ENCODE measurements at places on chromosomes 4 and X. TPM values are rescaled to one million over a fixed set of nuclear protein-coding genes. Genes with fewer than 3 reads are reported as not detected.

Gene TMPRSS11D
- total RNA-seq, result not detected

Gene MAGEA12
- not detected for total RNA-seq

Gene CXorf49
- total RNA-seq, result not detected

Gene MPP1
- 27.5 TPM for total RNA-seq

GRCh38 chrX:31213941-31214340 is 142.1 kb upstream of the FTHL17 start:
- DNase-seq, result no peak

DNA sequence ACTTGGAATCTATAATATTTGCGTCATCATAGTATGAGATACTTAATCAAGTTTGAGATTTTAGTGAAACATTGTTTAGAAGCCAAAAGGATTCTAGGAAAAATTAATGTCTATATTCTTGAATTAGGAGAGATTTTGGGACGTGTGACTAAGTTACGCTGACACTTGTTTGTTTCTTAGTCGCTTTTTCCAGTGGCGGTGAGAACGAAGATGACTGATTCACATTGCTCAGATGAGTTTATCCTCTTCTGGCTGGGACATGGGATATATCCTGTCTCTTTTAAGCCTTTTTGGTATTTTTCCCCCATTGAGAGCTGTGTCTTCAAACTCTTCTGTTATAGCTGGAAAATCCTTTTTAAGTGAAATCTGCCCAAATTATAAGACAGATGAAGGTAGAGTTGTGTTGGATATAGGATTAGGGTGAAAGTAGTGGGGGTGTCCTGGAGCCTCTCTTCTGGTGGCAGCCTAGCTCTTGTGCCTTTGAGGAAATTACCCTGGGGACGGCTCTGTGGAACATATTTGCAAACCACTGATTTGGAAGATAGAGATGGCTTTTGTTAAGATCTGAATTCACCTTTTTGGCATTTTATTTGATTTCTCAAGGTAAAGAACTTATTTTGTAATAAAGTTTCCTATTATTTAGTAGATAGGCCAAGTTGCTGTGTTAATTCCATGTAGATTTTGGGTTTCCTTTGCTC is 49.7 kb downstream of the HTT start:
- DNase-seq, result no peak

- DNase-seq, result no peak
These were observed 967.9 kb upstream of the INTU start for GRCh38 chr4:126664839-126665238.

DNA sequence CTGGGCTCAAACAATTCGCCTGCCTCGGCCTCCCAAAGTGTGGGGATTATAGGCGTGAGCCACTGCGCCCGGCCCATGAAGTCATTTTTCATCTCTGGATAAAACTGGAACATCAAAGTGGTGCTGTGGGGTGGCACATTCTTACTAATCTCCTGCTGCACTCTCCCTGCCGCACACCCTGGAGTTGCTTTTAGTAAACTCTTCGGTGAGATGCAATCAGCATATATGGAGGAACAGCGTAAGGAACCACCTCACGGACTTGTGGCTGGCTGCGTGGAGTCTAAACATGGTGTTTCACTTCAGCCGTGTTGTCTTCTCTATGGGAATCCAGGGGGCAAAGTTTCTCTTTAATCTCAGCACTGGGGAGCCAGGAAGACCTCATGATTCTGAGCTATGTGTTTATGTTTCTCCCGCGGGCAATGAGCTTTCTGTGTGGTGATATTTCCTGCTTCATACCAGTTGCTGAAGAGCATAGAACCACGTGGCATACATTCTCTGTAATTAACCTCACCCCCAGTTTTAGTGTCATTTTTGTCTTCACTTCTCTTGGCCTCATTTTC is 2.1 kb upstream of the RHOH start:
- DNase-seq, result no peak

DNA sequence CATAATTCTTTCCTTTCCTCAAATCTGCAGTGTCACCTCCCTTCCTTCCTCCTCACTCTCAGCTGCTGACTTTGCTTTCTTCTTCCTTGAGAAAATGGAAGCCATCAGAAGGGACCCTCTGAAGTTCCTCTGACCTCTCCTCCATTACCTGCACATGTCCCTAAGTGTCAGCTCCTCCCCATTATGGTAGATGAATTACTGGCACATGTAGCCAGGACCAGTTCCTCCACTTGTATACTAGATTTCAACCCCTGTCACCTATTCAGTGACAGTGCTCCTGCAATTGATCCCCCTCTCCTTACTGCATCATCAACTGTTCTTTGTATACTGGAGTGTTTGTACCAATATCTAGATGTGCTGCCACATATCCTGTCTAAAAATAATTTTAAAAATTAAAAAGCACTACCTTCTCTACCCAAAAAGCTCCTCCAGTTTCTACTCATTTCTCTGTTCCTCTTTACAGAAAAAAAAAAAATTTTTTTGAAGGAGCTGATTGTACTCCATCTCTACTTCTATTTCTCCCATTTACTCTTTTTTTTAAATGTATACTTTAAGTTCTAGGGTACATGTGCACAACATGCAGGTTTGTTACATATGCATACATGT is 78.6 kb downstream of the CLCN5 start:
- DNase-seq, result no peak

Data from right atrium auricular region (tissue), 2 donors.